EL (cell line): ENCODE measurements at places on chromosomes 4 and X.

DNA sequence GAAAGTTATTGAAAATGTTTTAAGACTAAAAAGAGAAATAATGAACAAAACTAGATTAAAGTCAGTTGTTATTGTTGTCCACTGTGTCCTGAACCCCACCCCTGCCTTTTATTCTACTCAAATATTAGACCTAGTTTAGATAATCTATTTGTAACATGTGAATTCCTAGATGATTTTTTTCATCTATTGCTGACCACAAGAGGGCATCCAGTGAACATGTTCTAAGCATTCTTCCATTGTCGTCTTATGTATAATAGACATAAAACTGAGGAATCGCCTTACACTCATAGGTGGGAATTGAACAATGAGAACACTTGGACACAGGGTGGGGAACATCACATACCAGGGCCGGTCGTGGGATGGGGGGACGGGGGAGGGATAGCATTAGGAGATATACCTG is 36.4 kb upstream of the HPRT1 start:
- peak; percentile 11 for DNase-seq

- DNase-seq: no peak
Observed at GRCh38 chr4:81617545-81617944, 145.8 kb upstream of the RASGEF1B start.

DNA sequence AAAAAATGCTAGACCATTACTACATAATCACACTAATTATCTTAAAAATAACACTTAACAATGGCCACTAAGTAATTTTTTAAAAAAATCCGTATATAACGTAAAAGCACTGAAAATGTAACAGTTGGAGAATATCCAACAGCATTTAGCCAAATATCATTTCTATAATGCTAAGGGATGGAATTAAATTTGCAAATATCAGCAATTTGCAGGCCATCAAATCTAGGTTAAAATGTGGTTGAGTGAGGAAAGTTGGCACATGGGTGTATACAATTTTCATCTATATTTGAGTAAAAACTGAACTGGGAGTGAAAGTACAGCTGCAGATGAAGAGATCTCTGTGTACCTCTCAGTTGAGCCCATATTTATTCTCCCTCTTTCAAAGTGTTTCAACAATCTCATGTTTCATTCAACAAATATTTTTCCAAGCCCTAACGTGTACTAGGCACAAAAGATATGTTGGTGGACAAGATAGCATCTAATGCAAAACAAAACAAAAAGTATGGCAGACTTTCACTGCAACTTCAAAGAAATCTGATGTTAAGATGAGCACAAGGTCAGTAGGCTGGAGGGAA is 63.0 kb downstream of the MBNL3 start:
- DNase-seq: no peak

DNA sequence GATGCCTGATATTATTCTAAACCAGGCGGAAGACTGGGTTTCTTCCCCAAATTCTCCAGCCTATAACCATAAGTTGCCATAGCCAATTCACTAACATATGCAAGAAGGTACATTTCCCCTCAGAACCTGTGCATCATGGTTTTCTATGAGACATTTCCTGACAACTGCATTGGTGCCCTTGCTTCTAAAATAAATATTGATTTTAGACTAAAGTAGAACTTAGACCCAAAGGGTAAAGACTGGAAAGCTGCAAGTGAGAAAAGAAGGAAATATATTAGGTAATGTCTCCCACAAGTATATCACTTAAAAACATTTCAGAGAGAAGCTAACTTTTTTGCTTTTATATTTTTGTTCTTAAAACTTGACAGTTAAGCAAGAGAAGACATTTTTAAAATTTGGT is 125.1 kb downstream of the PPA2 start:
- no peak for DNase-seq

DNA sequence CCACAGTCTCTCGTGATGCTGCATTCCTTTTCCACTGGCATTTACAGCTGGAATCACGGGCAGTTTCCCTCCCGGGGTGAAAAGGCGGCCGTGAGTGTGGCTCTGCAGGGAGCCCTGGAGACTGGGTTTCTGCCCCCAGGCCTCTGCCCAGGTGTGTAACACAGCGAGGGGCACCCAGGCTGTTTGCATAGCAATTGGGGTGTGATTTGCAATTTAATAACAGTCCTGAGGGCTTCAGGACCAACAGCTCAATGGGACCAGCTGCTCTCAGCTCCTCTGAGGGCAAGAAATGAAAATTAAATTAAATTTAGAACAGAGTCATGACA is 99.0 kb upstream of the SHOX start:
- DNase-seq: no peak

GRCh38 chr4:88054901-88055300 is 47.5 kb downstream of the PKD2 start:
- DNase-seq: peak; percentile 48

- DNase-seq: no peak
Observed at GRCh38 chr4:152156442-152156841, 379.4 kb downstream of the FBXW7 start.

- no peak for DNase-seq
Observed at GRCh38 chr4:10180603-10180926, 64.0 kb upstream of the WDR1 start.

GRCh38 chrX:11756354-11757318 is 1.4 kb upstream of the MSL3 start:
- peak; percentile 61 for DNase-seq

DNA sequence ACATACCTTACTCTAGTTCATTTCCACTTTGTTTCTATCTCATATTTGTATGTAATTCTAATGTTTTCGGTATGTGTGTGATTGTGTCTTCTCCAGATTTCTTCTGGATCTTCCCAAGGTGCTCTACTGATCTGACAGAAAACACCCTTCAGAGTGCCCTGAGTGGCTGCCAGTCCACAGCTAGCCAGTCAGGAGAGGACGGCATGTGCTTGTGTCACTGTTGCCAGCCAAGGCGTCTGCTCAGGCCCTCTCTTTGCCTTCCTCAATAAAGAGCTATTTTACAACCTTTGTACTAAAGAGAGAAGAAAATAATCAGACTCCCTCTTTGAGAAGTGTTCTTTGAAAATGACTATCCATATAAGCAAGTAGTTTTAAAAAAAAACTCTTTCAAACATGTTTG is 29.0 kb downstream of the CD99L2 start:
- DNase-seq: no peak
